ENCODE measurements at places on chromosomes 3 and 15.
A peak's percentile ranks its signal among the peaks of the same experiment; 100 is the strongest.

DNA sequence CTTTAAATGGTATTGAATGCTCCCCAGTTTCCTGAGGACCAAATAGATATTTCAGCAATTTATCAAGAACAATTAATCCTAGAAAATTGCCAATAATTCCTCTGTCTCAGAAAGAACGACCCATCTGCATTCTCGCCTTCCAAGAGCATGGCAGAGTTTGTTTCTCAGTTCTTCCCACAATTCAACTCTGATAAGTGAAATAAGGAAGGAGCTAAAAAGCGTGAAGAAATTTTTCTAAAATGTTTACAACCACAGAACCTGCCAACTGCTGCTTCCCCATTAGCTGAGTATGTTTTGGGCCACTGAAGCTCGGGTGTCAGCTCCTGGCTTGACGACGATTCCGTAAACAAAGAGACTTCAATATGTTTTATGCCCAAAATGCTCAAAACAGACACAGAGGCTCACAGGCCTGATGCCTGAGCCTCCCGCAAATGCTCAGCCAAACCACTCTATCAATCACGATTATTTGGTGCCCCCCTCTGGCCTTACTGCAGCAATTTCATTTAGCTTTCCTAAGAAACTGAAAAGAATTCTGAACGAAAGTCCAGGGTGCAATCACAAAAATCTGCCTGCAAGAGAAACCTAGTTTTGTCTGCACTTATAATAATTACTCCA is 259.2 kb upstream of the CCDC54 start:
- peak; percentile 78 for DNase-seq

GRCh38 chr3:132292042-132292441 is 25.2 kb upstream of the ACP3 start:
- no peak for DNase-seq

- no peak for DNase-seq
Measured at GRCh38 chr3:39322936-39323335, 6.6 kb upstream of the CCR8 start.

DNA sequence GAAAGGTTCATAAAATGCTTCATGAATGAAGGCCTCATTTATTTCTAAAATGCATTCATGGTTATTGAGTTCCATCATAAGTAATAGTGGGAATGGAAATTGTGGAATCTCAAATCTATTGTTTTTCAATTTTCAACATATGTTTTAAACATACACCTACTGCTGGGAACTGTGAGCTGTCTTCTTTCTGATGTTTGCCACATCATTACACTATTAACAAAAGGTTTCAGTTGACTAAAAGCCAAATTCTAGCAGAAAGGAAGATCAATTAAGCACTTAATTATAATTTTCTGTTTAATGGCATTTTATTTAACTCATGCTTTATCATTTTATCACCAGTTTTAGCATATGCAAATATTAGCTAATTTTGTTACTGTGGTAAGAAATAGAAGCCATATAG is 13.8 kb upstream of the TBC1D23 start:
- DNase-seq: no peak

- DNase-seq: no peak
Measured at GRCh38 chr15:46461416-46461815, 826.6 kb downstream of the SQOR start.

- DNase-seq: no peak
Measured at GRCh38 chr3:158696618-158697017, 24.2 kb upstream of the LXN start.

DNA sequence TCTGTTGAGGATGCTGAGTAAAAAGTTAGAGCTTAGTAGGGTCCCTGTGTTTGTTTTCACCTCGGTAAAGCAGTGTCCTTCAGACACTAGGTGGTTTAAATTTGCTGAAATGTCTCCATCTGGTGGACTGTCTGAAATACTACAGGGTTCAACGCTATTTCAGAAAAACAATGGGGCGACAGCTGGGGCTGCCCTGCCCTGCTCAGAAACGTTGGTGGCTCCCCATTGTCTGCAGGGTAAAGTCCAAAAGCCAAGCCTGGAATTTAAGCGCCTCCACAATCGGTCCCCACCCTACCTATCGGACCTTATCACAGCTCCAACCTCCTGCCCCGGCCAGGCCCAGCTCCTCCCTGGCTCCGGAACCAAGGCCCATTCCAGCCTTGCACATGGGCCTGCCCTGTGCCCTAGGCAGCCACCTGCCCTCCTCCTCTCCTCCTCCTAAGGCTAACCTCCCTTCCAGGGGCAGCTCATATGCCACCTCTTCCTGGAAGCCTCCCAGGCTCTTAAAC is 4.3 kb upstream of the TSEN2 start:
- peak; percentile 45 for DNase-seq

- no peak for DNase-seq
Measured at GRCh38 chr15:100372739-100373119, 31.0 kb upstream of the ADAMTS17 start.

- no peak for DNase-seq
Measured at GRCh38 chr15:25436707-25437106, 2.1 kb downstream of the UBE3A start.

- no peak for DNase-seq
Measured at GRCh38 chr3:111509308-111509707, 32.7 kb upstream of the CD96 start.

Data from fibroblast of the conjunctiva (primary cell).